ENCODE measurements at places on chromosomes 1 and 21. TPM values are rescaled to one million over a fixed set of nuclear protein-coding genes. Genes with fewer than 3 reads are reported as not detected.
A peak's percentile ranks its signal among the peaks of the same experiment; 100 is the strongest.

The OPTC gene
- total RNA-seq, result not detected

The SH3BGR gene
- total RNA-seq, result 1.4 TPM

The NDUFS5 gene
- 162 TPM for total RNA-seq

- no peak for DNase-seq
Measured at GRCh38 chr1:41503538-41504113, 19.1 kb upstream of the EDN2 start.

DNA sequence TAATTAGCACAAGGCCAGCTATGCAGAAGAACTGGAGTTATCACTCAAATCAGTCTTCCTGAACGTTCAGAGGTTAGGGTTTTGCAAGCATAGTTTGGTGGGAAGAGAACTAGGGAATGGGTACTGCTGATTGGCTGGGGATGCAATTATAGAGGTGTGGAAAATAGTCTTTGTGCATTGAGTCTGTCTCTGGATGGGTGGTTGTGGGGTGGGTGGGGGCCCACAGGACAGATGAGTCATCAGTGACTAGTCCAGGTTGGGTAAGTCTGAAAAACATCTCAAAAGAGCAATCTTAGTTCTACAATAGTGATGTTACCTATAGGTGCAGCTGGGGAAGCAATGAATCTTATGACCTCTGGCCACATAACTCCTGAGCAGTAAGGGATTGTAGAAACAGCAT, 89.7 kb upstream of the HMCN1 start:
- DNase-seq, result no peak

DNA sequence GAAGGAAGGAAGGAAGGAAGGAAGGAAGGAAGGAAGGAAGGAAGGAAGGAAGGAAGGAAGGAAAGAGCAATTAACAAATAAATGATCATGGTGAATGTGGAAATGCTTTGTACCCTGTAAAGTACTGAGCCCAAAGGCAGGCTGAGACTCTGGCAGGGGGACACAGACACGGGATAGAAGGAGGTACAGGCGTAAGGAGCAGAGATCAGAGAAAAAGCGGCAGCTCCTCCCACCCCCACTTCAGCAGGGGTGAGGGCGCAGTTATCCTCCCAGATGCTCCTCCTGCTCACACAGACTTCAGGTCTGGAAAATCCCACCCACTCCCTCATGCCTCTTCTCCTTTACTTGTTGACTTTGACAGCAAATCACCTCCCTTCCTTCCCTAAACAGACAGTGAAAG, 464.5 kb downstream of the MATN1 start:
- no peak for DNase-seq

DNA sequence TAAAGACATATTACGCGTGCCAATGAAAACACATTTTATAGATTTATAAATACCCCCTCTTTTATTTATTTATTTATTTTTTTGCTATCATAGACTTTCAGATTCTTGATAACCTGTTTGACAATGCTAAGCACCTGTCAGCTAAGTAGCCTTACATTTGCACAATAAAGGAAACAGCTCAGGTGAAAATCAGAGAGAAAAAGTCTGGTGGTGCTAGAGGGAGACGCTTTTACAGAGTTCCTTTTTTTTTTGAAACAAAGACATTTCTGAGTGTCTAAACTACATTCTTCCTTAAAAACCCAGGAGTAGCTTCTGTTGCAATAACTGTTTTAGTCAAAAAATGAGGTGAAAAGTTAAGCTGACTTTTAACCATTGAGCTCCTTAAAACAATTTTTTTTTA, 1611.6 kb downstream of the NCAM2 start:
- no peak for DNase-seq

DNA sequence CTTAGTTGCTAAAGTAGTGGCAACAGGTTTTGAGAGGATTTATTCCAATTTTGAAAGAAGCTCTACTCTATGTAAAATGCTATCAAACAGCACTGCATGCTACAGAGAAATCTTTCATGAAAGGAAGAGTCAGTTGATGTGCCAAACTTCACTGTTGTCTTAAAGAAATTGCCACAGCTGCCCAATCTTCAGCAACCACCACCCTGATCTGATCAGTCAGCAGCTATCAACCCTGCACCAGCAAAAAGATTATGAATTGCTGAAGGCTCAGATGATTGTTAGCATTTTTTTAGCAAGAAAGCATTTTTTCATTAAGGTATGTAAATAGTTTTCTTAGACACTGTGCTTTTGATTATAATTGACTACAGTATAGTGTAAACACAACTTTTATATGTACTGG, 49.6 kb downstream of the SLC9C2 start:
- no peak for DNase-seq

GRCh38 chr1:248856176-248856575, 2.7 kb downstream of the ZNF692 start:
- DNase-seq, result no peak

DNA sequence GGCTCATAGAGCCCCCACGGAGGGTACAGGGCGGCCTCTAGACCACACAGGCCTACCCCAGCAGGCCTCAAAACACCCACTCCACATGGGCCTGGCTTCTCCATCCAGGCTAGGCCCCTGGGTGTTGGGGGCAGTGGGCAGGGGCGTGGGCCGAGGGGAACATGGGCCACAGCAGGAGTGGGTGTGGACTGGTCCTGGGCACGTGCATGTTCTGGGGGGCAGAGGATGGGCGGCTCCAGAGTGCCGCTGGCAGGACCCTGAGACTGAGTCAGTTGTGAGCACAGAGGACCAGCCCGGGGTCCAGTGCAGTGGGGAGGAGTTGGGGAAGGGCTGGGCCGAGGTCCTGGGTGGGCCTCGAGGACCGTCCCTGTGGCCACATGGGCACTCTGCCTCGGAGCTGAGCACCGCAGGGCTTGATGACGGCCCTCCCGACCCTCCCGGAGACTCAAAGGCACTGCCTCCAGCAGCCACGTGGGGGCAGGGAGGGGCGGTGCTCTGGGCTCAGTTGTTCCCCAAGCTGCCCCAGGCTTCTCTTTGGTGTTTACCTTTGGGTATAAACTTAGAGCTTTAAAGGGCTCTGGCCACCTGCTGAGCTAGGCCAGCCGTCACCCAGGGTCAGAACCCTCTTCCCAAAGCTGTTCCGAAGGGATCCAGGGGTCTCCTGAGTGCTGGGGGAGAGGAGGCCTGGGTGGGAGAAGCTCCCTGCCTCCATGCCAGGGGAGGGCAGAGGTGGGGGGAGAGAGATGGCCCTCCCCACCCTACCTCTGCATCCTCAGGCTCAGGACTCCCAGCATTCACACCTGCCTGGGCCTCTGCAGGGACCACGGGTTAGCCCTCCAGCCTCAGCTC, 79.9 kb downstream of the MORN1 start:
- DNase-seq, result peak; percentile 82

DNA sequence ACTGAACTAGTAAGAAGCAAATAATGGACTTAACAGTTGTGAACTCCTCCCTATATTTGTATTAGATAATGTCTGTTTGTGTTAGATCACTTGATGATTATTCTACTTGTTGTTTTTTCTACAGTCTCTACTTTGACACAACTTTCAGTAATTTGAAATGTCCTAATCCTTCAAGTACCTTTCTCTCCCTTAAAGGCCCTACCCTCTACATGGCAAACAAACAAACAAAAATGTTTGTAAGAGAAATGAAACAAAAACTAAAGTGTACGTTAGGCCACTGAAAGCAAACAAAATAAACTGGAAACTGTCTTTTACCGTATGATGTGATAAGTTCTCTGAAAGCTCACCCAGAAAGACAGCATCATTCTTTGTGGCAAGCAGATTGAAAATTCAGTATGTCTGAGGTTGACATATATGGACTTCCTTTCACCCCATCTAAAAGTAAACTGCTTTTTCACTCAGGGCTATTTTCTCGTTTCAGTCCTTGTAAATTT, 255.9 kb upstream of the SNX7 start:
- no peak for DNase-seq

DNA sequence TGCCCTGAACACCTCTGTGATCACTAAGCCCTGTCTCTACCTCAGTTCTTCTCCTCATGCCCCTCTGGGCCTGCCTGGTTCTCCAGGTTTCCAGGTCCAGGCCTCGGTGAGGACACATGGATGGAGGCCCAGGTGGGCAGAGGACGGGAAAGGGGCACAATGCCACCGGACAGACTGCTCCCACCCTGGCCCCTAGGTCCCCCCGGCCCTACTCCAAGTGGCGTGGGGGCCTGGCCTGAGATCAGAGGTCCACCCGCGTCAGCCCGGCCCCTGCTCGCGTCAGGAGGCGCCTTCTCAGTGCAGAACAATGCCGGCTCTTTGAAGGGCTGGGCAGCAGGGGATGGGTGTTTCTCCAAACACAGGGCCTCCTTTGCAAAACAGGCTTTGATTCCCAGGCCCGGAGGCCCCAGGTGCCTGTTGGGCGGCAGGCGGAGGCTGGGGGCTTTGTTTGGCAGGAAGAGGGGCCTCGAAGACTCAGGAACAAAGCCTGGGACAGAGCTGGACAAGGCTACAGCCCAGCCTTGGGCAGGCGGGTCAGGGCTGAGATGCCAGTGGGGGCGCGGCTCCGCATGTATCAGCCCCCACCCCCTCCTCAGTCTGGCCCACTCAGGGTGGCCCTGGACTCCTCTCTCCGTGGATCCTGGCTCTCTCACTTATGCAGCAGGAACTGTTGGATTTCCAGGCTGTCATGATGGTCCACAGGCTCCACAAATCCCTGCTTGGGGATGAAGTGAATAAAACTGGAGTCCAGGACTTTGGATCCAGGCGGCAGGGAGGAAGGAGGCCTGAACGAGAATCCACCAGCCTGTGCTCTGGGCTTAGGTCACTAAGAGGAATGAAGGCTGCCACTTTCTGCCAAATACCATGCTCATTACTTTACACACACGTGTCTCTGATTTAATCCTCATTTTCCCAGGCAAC, 77.4 kb upstream of the SLC2A1 start:
- DNase-seq, result no peak

DNA sequence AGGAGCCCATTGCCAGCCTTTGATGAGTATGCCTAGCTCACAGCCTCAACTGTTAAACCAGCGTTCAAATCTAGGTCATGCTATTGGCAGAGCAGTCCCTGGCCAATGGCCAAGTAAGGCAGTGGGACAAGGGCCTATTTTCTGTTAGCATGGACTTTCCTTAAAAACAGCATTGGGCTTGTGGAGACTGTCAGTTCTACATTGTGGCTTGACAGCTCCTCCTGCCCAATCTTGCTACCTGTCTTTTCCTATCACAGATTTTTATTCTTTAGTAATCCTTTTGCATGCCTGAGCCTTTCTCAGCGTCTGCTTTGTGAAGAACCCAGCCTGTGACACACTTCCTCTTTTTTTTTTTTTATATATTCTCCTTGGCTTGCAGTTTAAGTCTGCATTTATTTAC, 56.4 kb downstream of the DIP2A start:
- no peak for DNase-seq

DNA sequence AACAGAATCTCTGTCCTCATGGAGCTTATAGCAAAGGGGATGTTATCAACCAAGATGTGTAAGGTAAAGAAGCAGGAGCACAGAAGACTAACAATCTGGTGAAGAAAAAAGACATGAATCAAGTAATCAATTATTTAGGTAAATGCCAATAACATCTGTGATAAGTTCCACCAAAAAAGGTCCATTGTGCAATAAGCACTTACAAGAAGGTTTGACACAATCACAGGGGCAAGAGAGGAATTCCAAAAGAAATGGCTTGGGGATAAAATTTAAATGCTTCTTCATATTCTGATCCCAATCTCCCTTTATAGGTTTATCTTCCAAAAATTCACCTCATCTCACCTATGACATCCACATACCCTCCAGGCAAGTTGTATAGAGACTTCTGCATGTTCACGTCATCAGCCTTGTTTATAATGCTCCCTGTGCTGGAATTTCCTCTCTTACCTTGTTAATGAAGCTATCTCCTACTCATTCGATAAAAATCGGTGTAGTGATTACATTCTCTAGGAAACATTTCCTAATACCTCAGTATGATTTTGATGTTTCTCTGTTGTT, 53.6 kb upstream of the DPT start:
- no peak for DNase-seq

DNA sequence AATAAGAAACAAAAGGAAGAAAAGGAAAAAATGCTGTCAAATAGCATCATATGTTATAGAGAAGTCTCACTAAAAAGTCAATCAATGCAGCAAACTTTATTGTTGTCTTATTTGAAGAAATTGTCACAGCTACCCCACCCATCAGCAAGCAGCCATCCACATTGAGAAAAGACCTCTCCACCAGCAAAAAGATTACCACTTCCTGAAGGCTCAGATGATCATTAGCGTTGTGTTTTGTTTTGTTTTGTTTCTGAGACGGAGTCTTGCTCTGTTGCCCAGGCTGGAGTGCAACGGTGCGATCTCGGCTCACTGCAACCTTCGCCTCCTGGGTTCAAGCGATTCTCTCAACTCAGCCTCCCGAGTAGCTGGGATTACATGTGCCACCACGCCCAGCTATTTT, 29.0 kb downstream of the ATP2B4 start:
- DNase-seq, result no peak

DNA sequence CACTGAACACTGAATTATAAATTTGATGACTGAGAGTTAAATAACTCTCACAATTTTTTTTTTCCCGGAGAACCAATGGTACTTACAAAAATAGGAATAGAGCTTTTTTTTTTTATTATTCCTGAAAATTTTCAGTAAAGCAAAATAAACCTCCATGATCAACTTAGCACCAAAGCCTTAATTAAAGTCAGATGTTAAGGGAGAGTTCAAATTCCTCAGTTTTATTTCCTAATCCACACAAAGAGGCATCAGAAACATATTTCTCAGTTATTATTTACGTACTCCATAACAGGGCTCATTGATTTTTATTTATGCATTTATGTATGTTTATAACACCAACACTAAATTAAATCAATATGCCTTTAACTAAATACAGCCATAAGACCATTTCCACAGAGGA, 55.5 kb downstream of the PLPPR5 start:
- DNase-seq, result no peak

- DNase-seq, result no peak
Measured at GRCh38 chr1:192002063-192002462, 156.2 kb upstream of the RGS18 start.

DNA sequence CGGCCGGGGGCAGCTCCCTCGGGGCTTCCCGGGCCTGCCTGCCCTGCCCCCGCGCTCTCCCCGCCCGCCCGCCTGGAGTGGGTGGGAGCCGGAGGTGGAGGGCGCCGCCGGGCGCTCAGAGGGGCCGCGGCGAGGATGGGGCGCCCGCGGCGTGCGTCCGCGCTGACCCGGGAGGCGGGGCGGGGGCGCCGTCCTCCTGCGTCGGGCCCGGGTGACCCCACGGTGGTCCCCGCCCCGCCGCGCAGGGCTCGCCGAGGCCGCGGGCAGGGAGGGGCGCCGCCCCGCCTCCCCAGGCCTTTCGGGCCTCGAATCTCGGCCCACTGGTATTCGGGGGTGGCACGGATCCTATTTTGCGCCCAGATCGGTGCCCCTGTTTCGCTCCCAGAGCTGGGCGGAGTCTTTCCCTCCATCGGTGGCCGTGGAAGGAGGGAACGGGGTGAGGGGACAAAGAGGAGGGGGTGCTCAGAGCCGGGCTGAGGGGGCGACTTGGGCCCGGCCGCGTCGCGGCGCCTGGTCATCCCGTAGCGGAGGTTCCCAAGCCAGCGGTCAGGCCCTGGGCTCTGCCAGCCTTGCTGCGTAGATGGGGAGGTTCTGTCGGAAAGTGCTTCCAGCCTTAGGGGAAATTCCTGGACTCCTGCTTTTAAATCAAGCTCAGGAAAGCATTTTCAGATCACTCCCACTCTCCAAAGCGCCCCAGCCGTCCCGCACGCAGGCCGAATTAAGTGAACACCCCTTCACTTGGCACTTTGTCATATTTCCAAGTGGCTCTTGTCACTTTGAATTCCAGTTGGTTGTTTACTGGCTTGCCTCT, 545 bp downstream of the PATJ start:
- DNase-seq, result no peak
